ENCODE measurements at places on chromosomes 4 and X.

DNA sequence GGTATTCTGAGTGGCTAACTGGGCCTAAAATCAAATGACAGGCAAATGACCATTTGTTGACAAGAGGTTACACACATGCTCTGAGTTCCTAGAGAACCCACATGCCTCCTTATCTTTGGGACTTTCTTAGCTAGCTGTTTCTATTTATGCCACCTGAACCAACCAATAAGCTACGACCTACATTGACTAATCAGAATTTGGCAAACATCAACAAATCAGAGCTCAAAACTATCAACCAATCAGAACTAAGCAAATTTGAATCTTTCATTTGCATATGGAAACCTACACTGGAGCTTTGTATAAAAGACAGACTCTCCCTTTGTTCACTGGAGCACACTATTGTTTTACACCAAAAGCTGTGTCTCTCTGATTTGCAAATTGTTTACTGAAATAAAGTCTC is 192.0 kb downstream of the CXXC4 start:
- no peak for DNase-seq

DNA sequence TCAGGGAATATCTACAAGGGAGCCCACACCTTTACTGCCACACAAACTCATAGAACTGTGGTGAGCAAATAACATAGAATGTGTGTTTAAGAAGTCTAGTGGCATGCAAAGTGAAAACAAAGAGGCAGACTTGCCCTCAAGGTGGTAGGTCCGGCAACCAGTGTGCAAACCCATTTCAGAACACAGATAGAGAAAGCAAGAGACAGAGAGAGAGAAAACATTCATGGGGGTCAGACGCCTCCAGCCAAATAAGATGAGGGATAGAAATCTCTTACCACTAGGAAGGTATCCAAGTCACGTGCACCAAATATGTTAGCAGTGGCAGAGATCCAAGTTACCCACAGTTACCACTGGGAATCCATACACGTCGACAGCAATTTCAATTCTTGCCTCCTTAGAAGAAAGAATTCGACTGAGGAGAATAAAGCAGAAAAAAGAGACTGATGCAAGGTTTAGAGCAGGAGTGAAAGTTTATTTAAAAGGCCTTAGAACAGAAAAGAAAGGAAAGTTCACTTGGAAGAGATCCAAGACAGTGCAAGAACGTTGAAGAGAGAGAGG is 252.8 kb downstream of the NAP1L3 start:
- DNase-seq = no peak

DNA sequence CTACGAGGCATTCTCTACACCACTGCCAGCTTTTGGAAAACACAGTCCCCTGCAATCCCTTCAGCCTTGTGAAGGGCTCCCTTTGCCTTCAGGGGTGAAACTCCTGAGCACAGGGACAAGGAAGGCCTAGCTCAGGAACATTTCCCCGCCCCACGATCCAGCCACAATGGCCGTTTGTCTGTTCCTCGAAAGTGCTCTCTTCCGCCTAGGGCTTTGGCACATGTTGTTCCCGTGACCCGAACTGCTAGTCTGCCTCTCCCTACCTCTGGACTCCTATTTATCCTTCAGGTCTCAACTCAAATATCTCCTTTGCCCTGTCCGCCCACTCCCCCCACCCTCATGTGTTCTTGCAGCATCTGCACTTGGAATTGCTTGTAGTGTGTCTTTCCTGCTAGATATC is 12.1 kb downstream of the FGD1 start:
- DNase-seq = no peak

- no peak for DNase-seq
Observed at GRCh38 chrX:41541386-41541785, 94.2 kb downstream of the NYX start.

- DNase-seq = no peak
Observed at GRCh38 chrX:86830685-86831084, 682.4 kb downstream of the DACH2 start.
